Femur (tissue), 1 donor: ENCODE measurements at places on chromosomes 11 and 22.

DNA sequence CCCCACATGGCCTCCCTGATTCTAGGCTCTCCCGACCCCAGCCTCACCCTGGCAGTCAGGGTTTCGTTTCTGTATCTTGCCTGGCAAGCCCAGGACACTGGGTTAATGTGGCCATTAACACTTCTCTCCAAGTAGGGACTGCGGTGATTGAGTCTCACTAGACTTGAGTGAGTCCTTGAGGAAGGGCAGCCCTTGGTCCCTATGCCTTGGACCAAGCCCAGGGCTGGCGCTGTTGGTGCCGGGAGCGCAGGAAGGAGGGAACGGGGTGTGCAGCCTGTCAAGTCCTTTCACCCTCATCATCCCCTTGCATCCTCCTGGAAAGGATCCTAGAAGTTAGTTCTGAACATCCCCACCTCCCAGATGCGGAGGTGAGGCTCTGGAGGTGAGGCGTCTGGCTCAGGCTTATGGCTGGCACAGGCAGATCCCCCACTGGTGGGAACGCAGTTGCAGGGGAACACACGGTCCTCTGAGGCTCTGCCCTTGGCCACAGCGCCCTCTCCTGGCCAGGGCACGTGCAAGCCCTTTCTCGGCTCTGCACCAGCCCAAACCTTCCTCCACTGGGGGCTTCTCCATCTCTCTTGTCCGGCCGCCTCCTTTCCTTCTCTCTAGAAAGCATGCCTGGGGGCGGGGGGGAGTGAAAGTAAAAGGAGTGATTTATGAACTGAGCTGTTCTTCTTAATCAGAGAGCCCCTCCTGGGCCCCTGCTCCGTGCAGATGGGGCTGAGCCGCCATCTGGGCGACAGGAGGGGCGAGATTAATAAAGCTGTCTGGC lies 56.7 kb downstream of the TP53I11 start:
- peak; percentile 79 for DNase-seq

DNA sequence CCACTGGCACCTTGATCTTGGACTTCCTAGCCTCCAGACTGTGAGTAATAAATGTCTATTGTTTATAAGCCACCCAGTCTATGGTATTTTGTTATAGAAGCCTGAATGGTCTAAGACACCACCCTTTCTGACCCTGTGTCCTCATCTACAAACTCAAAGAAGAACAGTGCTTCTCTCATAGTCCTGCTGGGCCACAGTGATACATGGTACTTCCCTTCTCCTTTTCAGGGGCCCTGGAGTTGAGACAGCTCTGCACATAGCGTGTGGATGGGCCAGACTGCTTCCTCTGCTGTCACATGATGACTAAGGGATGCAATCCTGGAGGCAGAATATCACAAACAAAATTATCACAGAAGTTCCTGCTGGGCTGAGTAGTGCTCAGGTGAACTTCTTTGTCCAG lies 5.0 kb downstream of the KCNJ11 start:
- no peak for DNase-seq

DNA sequence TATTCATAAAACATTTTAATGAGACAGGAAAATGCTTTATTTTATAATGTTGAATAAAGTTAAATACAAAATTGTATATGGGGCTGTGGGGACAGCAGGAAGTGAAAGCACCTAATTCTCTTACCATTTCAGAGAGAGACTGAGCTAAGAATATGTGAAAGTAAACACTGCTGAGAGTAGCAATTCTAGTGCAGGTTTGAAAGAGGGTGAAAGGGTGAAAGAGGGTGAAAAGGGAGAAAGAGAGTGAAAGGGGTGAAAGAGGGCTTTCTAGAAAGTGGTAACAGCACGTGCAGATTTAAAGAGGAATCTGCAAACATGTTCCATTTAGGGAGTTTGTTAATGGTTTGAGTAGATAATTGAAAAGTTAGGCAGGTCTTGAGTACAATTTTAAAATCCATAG lies 652.0 kb upstream of the CCDC90B start:
- DNase-seq, result no peak

DNA sequence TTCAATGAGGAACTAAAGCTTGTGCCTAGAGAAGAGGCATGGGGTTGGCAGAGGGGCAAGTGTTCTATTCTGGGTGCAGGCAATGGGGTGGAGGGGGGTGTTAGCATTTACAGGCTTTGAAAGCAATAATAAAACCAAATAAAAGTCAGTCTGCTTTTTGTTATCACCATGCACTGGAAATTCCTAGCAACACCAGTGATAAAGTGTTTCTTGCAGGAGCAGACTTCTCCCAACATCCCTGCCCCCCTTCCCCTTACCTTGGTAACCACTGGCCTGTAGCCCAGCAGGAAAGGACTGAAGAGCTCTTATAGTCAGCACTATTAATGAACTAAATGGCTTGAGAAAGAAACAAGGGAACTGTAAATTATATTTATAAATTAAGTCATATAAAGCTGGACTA lies 65.2 kb upstream of the SESN3 start:
- no peak for DNase-seq

DNA sequence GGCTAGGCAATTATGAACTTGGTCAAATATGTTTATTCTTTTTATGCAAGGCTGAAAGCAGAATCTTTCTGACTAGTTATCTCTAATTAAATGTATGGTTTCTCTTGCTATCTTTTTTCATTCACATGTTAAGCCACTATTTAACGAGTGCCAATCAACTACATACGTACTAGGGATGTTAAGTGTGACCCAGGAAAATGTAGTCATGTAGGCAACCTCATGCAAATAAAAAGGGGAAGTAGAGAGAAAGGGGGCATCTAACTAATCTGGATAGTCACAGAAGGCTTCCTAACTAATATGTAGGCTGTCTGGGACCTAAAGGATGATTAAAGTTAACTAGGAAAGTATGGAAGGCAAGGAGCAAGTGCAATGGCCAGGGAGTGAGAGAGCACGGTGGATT lies 23.5 kb downstream of the TBRG1 start:
- DNase-seq, result no peak

DNA sequence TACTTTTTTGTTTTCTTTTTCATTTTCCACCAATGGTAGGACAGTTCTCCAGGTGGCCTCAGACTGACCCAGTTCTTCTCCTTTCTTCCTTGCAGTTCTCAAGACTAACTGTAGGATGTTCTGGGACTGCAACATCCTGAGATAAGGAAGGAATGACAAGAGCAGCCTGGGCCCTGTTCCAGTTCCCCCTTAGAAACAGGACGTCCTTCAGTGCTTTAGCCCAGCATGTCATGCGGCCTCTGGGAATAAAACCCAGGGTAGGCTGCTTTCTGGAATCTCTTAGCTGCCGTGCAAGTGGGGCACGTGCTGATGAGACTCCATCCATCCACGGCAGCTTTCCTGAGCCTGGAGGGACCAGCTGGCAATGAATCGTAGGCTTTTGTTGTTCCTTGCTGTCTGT lies 24.0 kb upstream of the CADM1 start:
- no peak for DNase-seq

DNA sequence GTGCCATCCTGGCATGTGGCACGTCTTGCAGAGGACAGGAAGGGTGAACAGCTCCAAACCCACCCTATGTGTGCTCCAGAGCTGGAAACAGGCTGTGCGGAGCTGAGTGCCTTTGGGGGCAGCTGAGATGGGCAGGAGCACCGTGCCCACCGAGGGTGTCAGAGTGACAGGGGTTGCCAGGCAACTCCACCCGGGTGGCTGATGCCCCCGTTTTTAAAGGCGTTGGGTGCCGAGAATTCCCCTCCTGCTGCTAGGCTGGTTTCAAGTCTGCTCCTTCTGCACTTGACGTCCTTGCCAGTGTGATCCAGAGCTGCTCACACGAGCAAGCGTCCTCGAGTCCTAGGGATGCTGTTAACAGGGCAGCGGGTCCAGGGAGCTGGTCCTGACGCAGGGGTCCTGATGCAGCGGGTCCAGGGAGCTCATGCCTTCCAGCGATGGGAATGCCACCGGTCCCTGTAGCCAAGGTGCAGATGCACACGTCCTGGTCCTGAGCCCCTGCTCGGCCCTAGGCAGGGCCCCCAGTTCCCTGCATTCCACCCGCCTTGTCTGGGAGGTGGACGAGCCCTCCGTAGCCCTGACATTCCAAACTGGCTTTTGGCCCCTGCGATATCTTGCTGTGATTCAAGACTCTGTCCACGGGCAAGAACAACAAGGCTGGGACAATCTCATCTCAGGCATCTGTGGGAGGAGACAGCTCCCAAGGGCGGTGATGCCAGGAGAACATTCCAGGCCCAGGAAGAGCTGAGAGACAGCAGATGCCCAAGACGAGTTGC lies 4.9 kb downstream of the KCNQ1 start:
- DNase-seq, result no peak

DNA sequence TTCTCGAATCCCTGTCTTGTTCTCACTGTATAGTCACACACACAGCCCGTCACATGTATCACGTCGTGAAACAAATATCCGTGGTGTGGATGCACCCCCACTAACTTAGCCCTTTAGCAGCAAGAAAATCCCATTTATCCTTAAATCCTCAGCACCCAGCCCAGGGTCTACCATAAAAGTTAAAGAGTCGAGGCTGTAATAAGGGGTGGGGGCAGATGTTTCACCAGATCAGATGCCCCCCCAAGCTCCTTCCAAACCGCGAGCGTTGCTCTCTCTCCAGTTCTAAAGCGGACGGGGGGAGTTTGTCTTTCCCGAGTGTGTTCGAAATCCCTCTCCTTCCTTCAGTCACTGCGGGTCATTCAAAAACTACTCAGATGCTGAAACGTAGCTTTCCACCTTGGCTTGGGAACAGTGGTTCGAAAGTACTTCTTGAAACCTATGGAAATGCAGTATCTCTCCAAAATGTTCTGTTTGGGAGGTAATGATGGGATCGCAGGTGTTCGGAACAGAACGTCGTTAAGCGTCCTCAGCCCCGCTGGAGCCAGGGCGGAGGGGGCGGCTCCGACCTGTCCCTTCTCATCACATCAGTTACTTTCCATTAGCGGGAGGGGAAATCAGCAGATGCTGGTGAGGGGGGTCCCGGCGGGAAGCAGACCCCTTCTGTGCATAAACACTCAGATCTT lies 156.2 kb downstream of the BRD1 start:
- DNase-seq, result no peak

- no peak for DNase-seq
These were observed 1291.5 kb downstream of the TBC1D22A start for GRCh38 chr22:48053973-48054372.

- DNase-seq, result no peak
These were observed 6.1 kb upstream of the ASCL3 start for GRCh38 chr11:8948886-8949285.

DNA sequence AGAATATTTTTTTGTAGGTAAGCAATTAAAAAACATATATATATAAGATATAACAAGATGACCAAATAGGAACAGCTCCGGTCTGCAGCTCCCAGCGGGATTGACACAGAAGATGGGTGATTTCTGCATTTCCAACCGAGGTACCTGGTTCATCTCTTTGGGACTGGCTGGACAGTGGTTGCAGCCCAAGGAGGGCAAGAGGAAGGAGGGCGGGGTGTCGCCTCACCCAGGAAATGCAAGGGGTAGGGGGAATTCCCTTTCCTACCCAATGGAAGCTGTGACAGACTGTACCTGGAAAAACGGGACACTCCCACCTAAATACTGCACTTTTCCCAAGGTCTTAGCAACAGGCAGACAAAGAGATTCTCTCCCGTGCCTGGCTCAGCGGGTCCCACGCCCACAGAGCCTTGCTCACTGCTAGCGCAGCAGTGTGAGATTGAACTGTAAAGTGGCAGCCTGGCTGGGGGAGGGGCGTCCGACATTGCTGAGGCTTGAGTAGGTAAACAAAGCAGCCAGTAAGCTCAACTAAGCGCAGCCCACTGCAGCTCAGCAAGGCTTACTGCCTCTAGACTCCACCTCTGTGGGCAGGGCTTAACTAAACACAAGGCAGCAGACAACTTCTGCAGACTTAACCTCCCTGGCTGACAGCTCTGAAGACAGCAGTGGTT lies 163.8 kb downstream of the CWF19L2 start:
- no peak for DNase-seq

DNA sequence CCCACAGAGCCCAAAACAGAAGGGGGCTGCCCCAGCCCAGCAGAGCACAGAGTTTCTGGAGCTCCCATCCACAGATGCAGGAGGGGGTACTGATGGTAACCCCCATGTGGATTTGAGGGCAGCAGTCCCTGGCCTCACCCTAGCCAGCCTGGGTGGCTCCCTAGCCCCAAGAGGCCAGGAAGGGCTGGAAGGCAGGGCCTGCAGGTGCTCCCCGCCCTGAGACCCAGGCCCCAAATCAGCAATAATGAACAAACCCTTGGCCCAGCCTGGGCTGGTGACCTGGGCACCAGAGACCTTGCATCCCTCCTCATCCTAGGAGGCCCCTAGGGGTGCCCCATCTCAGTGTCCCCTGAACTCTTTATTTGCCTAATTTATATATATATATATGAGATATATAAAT lies 61.6 kb downstream of the MORC2 start:
- DNase-seq, result no peak

DNA sequence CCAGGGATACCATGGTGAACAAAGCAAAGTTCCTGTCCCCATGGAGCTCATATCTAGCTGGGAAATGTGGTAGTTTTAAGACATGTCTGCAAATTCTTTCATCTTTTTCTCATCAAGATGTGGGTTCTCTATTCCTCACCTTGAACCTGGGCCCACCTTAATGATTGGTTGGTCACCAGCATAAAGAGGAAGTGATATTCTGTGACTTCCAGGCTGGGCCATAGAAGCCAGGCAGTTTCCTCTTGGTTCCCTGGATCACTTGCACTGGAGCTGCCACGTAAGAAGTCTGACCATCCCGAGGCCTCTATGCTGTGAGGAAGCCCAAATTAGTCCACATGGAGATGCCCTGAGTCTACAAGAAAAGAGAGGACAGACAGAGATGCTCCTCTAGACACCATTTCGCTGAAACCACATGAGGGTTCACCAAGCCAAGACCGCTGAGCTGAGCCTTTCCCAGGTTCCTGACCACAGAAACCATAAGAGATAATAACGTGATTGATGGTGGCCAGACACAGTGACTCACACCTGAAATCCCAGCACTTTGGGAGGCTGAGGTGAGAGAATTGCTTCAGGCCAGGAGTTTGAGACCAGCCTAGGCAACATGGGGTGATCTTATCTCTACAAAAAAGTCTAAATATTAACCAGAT lies 119.5 kb upstream of the ISX start:
- no peak for DNase-seq

DNA sequence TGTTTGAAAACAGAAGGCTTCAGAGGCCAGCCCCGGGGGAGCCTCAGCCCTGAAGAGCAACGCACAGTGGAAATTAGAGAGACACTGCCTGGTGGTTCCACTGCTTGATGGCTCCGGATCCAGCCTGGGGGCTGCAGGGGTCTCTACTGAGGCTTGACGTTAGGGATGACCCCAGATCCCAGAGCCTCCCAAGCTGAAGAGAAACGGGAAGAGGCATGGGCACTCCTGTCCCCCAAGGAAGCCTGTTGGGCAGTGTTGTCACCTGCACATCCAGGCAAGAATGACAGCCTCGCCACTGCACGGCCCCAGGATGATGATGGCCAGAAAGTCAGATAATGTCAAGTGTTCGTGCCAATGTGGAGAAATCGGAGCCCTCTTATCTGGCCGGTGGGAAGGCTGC lies 56.8 kb upstream of the FGF3 start:
- peak; percentile 4 for DNase-seq

DNA sequence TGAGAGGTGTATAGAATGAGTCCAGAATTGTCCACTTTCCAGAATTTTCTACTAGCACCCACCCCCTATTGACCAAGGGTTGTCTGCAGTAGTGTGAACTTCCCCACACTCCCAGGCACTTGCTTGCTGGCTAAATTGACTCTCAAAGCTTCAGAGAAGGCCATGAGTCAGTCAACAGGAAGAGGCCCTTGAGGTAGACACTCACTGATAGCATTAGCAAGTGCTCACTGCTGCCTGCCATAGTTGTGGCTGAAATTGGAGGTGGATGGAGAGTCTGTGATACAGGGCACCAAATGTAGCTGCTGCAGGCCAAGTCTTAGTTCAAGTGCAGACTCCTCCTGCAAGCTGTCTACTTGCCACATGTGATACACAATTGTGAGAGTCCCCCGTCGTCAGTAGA lies 156.8 kb downstream of the SPON1 start:
- no peak for DNase-seq
